ENCODE measurements at places on chromosomes 11 and 22. TPM values are rescaled to one million over a fixed set of nuclear protein-coding genes. Genes with fewer than 3 reads are reported as not detected.

DNA sequence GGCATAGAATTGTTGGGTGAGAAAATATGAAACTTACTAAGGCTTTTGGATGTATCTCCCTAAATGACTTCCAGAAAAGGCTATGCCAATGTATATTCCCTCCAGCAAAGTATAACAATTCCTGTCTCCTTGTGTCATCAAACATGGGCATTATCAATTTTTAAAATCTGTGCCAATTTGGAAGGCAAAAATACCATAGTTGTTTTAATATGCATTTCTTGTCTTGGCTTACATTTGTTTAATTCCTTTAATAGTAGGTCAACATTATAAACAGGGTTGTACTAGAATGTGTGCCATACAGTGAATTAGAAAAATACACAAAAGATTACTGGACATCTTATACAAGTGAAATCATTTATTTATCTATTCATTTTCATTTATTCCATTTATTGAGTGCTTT lies 41.6 kb downstream of the DCUN1D5 start:
- no peak for DNase-seq

- no peak for DNase-seq
These were observed 12.2 kb upstream of the NNMT start for GRCh38 chr11:114284021-114284420.

DNA sequence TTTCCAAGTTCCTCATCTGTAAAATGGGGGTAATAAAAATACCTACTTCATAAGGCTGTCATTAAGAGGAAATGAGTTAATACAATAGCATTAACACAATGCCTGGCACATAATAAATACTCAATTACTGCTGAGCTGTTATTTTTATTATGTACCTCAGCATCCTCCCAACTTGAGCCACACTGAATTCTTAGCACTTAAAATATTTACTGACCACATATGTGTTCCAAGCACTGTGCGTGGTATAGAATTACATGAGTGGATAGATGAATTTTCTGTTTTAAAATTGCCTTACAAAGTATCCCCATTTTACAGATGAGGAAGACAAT lies 139.0 kb upstream of the TIMP3 start:
- no peak for DNase-seq

- no peak for DNase-seq
These were observed 34.2 kb downstream of the MCM5 start for GRCh38 chr22:35434061-35434710.

DNA sequence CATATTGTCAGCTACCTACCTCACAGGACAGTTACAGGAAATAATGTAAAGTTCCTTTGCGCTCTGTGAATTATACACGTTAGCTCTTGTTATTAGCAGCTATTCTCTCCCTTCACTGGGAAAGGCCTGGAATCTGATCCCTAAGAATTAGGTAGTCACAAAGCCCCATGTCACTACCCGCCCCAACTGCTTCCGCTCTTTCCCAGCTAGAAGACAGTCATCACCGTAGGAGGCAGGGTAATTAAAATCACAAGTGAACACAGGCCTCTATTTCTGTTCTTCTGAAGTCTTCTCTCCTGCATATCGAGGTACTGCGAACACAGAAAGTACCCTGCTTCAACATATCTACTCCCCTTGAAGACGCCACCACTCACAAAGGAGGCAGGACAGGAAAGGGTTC lies 12.6 kb upstream of the AHNAK start:
- no peak for DNase-seq

GRCh38 chr11:57648801-57649735 lies 644 bp downstream of the YPEL4 start:
- DNase-seq: no peak

GRCh38 chr11:45739866-45740265 lies 65.1 kb upstream of the SLC35C1 start:
- no peak for DNase-seq

MRTFA gene
- total RNA-seq: 63.9 TPM

TRPC6 gene
- total RNA-seq: not detected

LRRN4CL gene
- not detected for total RNA-seq

INSC gene
- total RNA-seq: not detected

INPPL1 gene
- total RNA-seq: 116 TPM

RPS3 gene
- total RNA-seq: 4,555 TPM

ADM gene
- 0.21 TPM for total RNA-seq

PLA2G6 gene
- total RNA-seq: 16.7 TPM

SLC22A6 gene
- not detected for total RNA-seq

IL18 gene
- 0.21 TPM for total RNA-seq
